ENCODE measurements at places on chromosomes 3 and 15. TPM values are rescaled to one million over a fixed set of nuclear protein-coding genes. Genes with fewer than 3 reads are reported as not detected.

The ERICH6 gene
- total RNA-seq, result 0.35 TPM

The CASR gene
- not detected for total RNA-seq

The KCNH8 gene
- not detected for total RNA-seq

The SKOR1 gene
- under 0.01 TPM for total RNA-seq

The SPESP1 gene
- 0.58 TPM for total RNA-seq

The RNU5B-1 gene
- not detected for total RNA-seq

The KLF15 gene
- total RNA-seq, result 4.6 TPM

The GOLGA8H gene
- 0.18 TPM for total RNA-seq

The GOLGA6L6 gene
- total RNA-seq, result not detected

The NR2E3 gene
- 0.18 TPM for total RNA-seq

The CHAC1 gene
- total RNA-seq, result 42.7 TPM

The FHIT gene
- not detected for total RNA-seq

The WDR93 gene
- 1.2 TPM for total RNA-seq
